ENCODE measurements at places on chromosomes 3 and 15.

GRCh38 chr3:195438371-195438770 lies 4.4 kb downstream of the ACAP2 start:
- no peak for DNase-seq

GRCh38 chr3:156483961-156484787 lies 70.7 kb downstream of the SSR3 start:
- no peak for DNase-seq

- DNase-seq = no peak
Observed at GRCh38 chr3:123611082-123611481, 26.2 kb upstream of the HACD2 start.

DNA sequence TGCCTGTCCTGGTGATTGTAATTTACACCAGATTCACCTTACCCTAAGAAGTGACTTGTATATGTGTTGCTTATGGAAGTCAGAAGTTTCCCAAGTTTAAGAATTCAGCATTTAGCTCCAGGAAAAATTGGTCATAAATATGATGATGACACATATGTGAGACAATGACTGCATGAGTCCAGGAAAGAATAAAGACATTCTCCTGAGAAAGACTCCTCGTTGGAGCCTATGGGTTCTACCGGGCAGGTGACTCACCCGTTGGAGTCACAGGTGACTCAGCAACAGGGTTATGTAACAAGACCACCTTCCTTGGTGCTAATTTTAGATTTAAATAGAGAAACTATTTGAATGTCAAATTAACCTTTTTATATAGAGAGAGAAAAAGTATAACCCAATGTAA lies 662.4 kb downstream of the FHIT start:
- DNase-seq = no peak

DNA sequence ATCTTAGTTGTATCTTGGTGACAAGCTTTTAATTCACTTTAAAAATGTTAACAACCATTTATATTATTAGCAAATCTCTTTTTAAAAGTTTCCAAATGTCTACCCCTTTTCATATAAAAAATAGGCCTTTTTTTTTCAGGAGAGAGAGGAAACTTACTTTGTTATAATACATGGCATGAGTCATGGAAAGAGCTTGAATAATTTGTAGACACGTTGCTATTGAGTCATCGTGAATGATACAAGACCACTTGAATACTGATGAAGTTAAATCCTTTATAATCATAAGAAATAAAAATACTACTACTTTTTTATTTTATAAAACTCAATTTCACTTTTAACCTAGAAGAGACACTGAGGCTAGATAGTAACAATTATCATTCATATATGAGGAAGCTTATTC lies 70.3 kb upstream of the BBX start:
- no peak for DNase-seq

- no peak for DNase-seq
Observed at GRCh38 chr15:85542895-85543331, 162.5 kb downstream of the AKAP13 start.

DNA sequence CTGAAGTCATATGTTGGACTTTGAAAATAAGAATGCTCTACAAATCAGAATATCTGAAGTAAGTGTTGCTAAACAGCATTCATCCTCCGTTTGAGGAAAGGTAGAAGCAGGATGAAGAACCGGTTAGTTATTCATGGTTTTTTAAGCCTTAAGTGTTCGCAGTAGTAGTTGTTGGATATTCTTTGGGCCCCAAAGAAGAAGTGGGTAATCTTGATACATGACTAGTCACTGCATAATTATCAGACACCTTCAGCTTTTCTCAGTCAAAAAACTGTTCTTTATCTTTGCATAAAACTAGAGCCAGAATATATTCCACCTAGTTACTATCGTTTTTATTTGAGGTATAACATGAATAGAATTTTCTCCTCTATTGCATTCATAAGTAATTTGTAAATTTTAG lies 13.8 kb downstream of the RAB5A start:
- DNase-seq = no peak

- DNase-seq = no peak
Observed at GRCh38 chr15:61195116-61196002, 33.7 kb downstream of the RORA start.

DNA sequence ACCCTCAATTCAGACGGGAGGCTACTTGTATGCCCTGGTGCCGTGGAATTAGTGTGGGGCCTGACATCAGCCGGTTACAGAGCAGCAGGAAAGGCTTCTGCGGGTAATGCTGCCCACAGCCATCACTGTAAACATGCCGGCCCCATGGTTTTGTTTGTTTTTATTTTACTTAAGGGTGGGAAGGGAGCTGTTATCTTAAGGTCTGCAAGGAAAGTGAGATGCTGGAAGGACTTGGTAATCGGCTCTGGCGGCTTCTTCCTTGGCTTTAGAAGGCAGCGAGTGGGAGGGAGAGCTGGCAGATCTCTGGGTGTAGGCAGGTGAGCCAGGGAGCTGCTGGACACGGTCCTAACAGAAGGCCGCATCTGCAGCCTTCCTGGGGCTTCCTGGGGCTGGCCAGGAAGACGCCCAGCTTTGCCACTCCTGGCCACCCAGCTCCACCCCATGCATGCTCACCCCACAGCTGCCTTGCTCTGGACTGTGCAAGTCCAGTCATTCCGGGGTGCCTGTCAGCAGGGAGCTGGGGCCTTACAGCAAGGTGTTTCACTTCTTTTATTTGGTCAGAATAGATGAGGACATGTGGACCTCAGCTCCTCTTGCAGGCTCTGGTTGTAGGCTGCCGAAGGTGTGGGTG lies 54.1 kb upstream of the FURIN start:
- no peak for DNase-seq

Data from cortex of kidney (tissue), 1 donor.